ENCODE measurements at places on chromosomes 5 and 9.

GRCh38 chr5:105684799-105685198, 1985.9 kb downstream of the EFNA5 start:
- DNase-seq: no peak

DNA sequence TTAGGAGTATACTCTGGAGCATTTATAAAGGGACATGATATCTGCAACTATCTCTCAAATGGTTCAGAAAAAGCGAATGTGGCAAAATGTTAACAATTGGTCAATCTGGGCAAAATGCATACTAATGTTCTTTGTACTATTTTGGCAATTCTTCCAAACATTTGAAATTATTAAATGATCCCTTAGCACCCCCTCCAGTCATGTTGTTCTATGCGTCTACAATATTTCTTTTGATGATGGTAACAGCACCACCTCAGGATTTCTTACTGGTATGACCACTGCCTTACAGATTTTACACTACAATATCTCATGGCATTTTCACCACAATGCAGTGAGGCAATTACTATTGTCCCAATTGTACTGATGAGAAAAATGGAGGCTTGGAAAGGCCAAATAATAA, 52.9 kb upstream of the TRIO start:
- DNase-seq: no peak

DNA sequence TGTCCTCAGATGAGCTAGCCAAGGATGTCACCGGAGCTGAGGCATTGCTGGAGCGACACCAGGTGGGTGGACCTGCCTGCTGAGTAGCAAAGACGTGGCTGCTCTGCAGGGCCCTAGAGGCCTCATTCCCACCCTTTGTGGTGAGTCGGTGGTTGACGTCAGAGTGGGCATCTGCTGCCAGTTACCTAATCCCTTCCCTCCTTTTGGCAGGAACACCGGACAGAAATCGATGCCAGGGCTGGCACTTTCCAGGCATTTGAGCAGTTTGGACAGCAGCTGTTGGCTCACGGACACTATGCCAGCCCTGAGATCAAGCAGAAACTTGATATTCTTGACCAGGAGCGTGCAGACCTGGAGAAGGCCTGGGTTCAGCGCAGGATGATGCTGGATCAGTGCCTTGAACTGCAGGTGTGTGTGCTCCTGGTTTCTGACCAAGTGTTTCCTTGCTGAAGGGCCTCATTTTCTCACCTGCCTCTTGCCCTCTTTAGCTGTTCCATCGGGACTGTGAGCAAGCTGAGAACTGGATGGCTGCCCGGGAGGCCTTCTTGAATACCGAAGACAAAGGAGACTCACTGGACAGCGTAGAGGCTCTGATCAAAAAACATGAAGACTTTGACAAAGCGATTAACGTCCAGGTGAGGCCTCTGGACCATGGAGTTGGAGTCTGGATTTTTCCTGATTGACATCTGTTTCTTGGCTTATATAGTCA, 48.9 kb downstream of the DYNC2I2 start:
- peak; percentile 84 for DNase-seq

DNA sequence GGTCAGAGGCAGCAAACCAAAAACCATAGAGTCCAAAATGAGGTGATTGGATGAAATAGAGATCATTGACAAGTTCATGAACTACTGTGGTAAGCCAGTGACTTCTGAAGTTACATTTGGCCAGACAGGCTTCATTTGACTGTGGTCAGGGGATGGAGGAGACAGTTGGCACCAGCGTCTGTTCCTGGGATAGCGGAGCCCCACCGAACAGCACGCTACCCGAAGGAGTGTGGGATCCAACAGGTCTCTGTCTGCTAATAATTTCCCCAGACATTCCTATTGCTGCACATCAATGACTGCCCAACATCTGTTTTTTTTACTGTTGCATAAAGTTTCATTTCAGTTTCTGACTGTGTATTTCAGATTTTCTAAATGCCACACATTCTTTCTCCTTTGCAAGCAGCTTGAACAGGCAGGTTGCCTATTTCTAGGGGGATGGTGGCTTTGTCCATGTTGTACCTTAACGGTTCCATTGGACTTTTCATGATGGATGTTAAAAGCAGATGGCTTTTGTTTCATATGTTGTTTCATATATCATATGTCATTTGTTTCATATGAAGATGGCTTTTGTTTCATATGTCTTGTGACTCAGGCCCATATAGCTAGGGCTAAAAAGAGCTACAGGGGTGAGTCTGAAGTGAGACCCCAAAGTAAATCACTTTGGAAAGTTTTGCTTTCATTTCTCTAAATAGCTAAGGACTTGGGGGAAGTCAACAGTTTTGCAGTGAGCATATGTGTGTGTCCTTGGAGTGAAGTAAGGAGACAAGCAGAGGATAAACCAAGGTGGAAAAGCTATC, 180.8 kb downstream of the GOLPH3 start:
- no peak for DNase-seq

DNA sequence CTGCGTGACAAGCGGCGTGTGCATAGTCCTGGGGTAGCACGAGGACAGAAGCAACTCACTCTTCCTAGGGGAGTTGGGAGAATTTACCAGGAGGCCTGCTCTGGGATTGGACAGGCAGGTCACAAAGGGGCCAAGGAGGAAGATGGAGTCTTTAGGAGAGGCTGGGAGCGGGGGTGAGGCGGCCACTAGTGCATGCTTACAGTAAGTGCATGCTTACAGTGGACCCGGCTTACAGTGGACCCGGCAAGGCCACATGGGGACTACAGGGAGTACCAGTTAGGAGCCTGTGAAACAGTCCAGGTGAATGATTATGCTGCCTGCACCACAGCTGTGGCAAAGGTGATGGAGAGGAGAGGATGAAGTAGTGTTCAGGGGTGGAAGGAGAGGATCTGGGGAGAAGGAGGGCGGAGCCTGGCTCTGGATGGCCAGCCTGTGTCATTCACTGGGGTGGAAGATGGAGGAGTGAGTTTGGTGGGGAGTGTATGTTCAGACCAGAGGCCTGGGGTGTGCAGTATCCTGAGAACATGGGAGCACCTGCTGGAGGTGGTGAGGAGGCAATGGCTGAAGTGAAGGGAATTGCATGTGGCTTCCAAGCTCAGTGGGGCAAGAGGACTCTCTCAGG, 78.7 kb downstream of the CRB2 start:
- no peak for DNase-seq

DNA sequence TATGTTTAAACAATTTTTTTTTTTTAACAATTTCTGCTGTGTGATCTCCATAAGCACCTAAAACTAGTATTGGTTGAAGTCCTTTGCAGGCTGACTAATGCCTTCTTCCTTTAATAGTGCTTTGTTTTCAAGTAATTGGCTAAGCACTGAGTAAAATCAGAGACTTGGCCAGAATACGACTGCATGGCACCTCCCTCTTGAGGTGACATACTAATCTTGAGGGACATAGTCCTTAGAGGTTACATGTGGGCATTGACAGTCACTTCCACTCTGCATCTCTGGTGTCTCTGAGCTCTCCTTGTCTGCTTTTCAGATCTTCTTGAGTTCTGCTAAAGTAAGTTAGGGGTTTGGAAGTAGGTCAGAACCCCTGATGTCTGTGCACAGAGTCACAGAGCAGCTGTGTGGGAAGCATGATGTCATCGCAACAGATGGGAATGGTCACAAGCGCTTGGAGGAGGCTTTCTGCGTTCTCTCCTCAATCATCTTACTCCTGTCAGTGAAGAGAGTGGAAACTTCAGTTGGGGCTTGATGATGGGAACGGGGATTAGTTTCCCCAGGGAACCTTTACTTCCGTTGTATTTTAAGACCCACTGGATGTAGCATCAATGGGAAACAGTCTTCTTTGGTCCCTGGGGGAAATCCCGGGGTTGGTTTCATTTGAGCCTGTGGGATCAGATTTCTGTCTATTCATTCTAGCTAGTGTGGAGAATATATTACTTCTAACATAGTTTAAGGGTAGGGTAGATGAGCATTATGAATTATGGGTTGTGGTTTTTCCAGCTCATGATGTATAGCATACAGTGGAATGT, 136.9 kb downstream of the ARHGAP26 start:
- DNase-seq: no peak

- no peak for DNase-seq
Measured at GRCh38 chr5:133996683-133997252, 8.0 kb downstream of the VDAC1 start.

DNA sequence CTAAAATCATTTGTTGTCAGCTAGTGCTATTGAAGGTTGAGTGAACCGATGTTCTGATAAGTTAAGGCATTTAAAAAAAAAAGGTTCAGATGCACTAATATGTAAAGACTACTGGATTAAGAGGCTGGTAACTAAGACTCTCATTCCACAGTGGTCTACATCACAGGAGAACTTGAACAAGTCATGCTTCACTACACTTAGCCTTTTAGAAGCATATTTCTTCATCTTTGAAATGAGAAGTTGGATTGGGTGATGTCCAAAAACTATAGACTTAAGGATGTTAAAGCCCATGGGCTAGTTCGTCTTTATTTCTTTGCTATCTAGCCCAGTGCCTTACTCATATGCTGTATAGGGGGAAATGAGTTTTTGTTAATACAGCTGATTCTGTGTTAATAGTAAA, 107.2 kb downstream of the NDUFS4 start:
- no peak for DNase-seq

GRCh38 chr5:142360607-142361120, 35.8 kb upstream of the SPRY4 start:
- no peak for DNase-seq

DNA sequence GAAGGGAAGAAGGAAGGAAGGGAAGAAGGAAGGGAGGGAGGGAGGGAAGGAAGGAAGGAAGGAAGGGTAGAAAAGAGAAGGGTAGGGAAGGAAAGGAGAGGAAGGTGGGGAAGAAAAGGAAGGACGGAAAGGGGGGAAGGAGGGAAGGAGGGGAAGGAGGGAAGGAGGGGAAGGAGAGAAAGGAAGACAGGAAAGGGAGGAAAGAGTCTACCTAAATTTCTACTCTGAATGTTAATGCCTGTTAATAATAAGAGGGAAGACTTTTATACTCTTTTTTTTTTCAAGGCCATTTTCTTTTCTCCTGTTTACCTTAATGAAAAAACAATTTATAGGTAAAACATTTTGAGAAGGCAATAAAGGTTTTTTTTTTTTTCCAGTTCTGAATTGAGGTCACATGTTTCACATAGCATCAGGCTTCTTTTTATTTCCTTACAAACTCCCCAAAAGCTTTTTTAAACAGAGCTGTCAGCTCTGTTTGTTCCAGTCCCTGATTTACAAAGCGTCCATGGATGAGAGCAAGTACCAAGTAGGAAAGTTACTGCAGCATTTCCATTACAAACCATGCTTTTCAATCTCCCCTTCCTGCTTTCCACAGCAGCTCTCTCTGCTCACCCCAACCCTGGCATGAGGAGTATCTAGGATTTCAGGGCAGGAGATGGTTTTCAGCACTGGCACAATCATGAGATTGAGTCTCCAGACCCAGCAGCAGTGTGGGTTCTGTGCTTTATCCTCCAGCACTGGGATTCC, 173.9 kb downstream of the GNAQ start:
- no peak for DNase-seq

DNA sequence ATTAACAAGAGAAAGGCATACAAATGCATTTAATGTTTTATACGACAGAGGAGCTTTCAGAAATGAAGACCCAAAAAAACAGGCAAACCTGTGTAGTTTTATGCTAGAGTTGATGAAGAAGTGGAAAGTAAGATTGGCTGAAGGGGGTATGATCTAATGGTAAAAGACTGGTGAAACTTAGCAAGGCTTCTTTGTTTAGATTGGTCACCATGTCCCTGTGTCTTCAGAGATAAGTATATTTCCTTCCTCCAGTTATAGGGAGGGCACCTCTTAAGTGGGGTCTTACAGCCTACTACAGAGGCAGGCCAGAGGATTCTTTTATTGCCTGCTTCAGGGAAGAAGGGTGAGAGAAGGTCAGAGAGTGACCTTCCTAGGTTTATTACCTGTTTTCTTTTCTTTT, 56.4 kb downstream of the PRKACG start:
- DNase-seq: no peak

- no peak for DNase-seq
Measured at GRCh38 chr5:18102733-18103132, 468.5 kb downstream of the TAF11L14 start.

GRCh38 chr9:34335376-34335775, 6.0 kb downstream of the NUDT2 start:
- no peak for DNase-seq

GRCh38 chr5:33679791-33680190, 212.0 kb downstream of the ADAMTS12 start:
- no peak for DNase-seq

GRCh38 chr9:133818444-133818843, 80.3 kb upstream of the SARDH start:
- no peak for DNase-seq

GRCh38 chr5:132370181-132370970, 866 bp downstream of the SLC22A5 start:
- no peak for DNase-seq

DNA sequence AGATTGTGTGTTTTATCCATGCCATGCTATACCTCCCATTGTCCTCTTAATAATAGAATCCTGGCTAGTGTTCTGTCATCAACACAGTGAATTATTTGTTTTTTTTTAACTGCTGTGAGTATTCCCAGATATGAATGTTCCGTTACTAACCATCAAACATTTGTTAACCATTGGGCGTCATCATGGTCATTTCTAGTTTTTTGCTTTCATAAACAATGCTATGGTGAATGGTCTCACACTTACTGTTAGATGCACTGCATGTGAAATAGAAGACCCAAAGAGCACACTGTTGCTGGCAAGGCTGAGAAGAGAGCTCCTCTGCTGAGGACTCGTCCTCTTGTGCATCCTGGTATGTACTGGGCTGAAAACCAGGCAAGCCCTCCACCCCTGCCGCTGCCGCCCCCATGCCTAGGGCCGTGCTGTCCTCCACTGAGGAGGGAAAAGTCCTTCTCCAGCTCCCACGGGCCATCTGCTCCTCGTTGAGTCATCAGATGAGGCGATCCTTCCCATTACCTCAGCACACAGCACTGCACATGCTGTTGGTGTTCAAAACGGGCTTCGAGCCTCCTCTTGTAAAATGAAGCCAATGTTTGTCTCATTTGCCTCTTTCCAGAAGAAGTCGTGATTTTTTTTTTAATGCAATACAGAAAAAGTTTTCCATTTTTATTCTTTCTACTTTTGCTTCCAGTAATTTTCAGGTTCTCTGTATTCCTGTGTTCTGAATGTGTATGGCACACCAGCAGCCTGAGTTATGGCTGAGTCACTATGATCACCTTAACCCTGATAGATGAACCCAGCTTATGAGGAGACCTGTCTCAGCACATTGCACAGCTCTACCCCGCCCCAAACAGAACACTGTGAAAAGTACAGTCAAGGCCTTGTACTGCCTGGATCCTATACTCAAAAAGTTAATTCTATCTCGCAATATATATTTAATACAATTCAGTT, 219.0 kb downstream of the AOPEP start:
- peak; percentile 83 for DNase-seq

- DNase-seq: no peak
Measured at GRCh38 chr5:181035991-181036815, 3.9 kb upstream of the BTNL9 start.

- no peak for DNase-seq
Measured at GRCh38 chr5:90359073-90359920, 50.3 kb downstream of the CETN3 start.

- no peak for DNase-seq
Measured at GRCh38 chr5:130652176-130652575, 512.9 kb downstream of the HINT1 start.

- DNase-seq: no peak
Measured at GRCh38 chr9:123867034-123867433, 62.9 kb downstream of the DENND1A start.

GRCh38 chr5:82362636-82363035, 84.5 kb upstream of the RPS23 start:
- DNase-seq: no peak

Measured in dorsolateral prefrontal cortex (tissue), 122 donors.